Renal pelvis (tissue), 12 donors: ENCODE measurements at places on chromosomes 3 and 15. TPM values are rescaled to one million over a fixed set of nuclear protein-coding genes. Genes with fewer than 3 reads are reported as not detected.

Gene TM4SF4
- 2.1 TPM for polyA plus RNA-seq

DNA sequence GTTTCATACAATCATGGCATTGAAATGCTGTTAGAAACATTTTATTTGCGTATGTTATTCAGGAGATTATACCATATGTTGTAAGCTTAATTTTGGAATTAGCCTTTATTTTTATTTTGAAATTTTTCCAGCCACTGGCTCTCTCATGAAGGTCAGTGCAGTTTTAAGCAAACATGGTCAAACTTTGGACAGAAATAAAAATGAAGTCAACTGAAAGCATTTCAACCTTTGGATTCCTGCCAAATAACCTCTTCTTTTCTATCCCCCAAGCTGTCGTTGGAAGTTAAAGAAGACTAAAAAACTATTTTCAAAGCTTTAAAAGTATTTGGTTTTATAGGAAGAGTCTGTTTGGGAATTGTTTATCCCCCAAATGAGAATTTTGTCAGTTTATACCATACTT, 846.6 kb downstream of the MCTP2 start:
- DNase-seq = no peak

GRCh38 chr15:82810890-82811426, 1.5 kb downstream of the WHAMM start:
- DNase-seq = no peak

DNA sequence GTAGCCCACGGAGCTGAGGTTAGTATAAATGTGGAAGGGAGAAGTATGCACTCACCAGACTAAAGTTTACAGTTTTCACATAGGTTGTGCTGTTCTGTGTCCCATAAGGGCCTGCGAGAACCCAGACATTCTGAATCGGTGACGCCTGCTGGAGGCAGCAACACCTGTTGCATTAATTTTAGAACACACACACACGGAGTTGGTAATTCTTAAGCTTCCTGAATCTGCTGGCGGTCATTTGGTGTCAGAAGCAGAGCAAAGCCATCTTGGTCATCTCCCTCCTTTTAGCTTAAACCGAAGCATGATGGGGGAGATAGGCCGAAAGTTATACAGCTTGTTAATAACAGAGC, 41.1 kb upstream of the AP3B2 start:
- no peak for DNase-seq

GRCh38 chr3:150757768-150758167, 5.2 kb downstream of the SIAH2 start:
- no peak for DNase-seq

Gene GATM
- polyA plus RNA-seq = 232 TPM

Gene EXD1
- not detected for polyA plus RNA-seq

Gene CPEB1
- polyA plus RNA-seq = 2.3 TPM
